ENCODE measurements at places on chromosomes 7 and 10. TPM values are rescaled to one million over a fixed set of nuclear protein-coding genes. Genes with fewer than 3 reads are reported as not detected.

The AEBP1 gene
- 1.1 TPM for total RNA-seq

The CCM2 gene
- total RNA-seq: 56.1 TPM

The TMEM176A gene
- total RNA-seq: not detected

The TPK1 gene
- 1.1 TPM for total RNA-seq

The BICC1 gene
- total RNA-seq: 38.9 TPM

The GSAP gene
- total RNA-seq: 1.9 TPM

The EVX1 gene
- not detected for total RNA-seq

The SLC35G1 gene
- 3.9 TPM for total RNA-seq

The GNGT1 gene
- not detected for total RNA-seq

The NUTM2E gene
- total RNA-seq: not detected

The CHAT gene
- total RNA-seq: not detected

The IDI2 gene
- total RNA-seq: not detected

The LBX1 gene
- not detected for total RNA-seq

The IL15RA gene
- 1.4 TPM for total RNA-seq

The AZGP1 gene
- not detected for total RNA-seq

The LEP gene
- total RNA-seq: not detected

The SLC39A12 gene
- total RNA-seq: not detected

The EFCAB10 gene
- not detected for total RNA-seq

The CNNM1 gene
- total RNA-seq: 0.28 TPM

Measured in IMR-90 (cell line).